ENCODE measurements at places on chromosomes 16 and 17.

GRCh38 chr16:86558355-86559193 lies 3.5 kb upstream of the MTHFSD start:
- DNase-seq, result no peak

DNA sequence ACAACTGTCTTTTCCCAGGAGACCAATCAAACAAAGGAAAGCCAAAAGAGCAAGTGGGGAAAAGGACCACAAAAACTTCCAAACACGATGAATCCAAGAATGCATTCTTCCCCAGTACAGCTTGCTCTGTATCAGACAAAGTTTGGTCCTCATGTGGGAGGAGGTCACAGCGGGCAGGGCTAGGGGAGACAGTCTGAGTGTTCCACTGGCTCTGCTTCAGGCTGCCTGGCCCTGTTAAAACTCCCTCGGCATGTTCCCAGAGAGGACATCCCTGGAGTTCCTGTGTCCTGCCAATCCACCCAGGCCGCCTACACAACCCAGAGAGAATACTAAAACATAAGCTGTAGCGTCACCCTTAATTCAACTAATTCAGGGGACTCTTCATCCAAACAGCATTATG lies 415.1 kb upstream of the DYNLRB2 start:
- DNase-seq, result no peak

DNA sequence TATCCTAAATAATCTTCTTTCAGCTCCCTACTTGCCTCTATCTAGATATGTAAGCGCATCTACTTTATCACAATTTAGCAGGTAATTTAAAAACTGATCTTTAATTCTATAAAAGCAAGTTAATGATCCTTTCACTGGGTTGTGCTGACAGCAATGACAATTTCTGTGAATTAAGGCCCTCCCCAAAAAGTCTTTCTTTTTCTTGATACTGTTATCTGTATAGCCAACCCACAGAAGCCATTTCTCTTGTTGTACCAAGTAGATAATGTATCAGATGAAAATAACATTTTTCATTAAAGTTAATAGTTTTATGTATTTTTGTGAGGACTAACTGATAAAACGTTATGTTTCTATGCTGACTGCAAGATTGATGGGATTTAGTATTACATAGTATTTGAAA lies 3.8 kb downstream of the ZPBP2 start:
- no peak for DNase-seq

GRCh38 chr16:11836650-11837244 lies 14.6 kb downstream of the RSL1D1 start:
- no peak for DNase-seq

- DNase-seq, result no peak
These were observed 1.8 kb downstream of the COG1 start for GRCh38 chr17:73194514-73195222.

DNA sequence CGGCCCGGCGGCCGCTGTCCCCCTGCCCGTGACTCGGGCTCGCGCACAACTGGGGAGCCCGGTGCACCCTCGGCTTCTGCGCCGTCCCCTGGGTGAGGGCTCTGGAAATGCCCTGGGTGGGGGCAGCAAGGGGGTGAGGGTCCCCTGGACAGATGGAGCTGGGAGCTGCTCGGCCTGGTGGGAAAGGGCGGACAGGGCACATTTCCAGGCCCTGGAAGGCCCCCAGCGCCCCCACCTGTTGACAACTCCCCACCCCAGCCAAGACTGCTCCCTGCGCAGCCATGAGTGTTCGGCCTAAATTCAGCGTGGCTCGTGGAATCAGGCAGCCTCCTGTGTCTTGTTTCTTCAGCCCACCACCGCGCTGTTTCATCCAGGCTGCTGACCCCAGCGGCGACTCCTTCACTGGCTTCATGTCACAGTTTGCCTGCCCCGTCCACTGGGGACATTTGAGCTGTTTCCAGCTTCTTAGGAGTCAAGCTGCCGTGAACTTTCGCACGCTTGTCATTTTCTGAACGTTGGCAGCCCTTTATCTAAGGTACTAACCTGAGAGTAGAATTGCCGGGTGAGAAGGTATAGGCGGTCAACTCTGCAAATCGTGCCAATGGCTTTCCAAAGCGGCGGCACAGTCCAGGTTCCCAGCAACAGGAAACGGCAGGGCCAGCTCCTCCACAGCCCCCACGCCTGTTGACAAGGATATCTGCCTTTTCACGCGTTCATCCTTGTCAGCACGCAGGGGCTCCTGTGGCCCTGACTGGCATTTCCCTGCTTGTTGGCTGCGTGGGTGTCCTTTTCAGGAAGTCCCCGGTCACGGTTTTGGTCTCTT lies 895 bp downstream of the UTS2R start:
- no peak for DNase-seq

DNA sequence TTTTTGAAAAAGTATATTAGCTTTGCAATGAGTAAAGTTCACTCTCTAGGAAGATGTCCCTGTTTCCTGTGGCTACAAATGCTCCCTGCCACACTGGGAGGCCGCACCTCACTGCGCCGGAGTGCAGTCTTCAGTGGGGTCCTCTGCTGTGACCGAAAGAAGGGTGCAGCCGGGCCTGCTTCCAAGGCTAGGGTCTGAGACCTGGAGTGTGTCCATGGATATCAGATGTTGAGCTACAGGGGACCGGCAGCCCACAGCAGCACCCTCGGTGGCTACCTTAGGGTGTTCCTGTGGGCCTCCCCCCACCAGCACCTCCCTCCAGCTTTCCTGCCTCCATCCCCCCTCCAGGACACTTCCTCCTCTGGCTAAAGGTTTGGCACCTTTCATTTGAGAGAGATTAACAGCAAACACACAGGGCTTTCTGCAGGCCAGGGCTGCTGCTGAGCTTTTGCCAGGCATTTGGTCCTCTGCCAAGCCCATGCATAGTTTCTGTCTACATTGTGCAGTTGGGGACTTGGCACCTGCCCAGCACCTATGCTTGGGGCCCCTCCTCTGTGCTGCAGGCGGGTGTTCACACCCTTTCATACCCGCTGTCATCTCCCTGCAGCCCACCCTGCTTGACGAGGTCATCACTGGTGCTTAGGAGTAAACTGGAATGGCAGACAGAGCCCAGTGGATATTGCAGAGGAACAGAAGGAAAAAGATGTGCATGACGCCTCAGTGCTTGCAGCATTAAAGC lies 33.8 kb upstream of the CRISPLD2 start:
- DNase-seq, result no peak

- peak; percentile 90 for DNase-seq
These were observed 40.6 kb upstream of the ABR start for GRCh38 chr17:1220346-1220745.

GRCh38 chr17:41937970-41938954 lies 7.8 kb downstream of the ODAD4 start:
- no peak for DNase-seq

- no peak for DNase-seq
These were observed 178.7 kb downstream of the KATNIP start for GRCh38 chr16:27728691-27729090.

- DNase-seq, result no peak
These were observed 3.8 kb downstream of the CMIP start for GRCh38 chr16:81448154-81449131.

- DNase-seq, result no peak
These were observed 11.1 kb upstream of the WFDC1 start for GRCh38 chr16:84283314-84284153.

GRCh38 chr17:2449486-2449885 lies 48.6 kb upstream of the MNT start:
- peak; percentile 12 for DNase-seq

- no peak for DNase-seq
These were observed 4.3 kb upstream of the ZNF750 start for GRCh38 chr17:82843904-82844680.

DNA sequence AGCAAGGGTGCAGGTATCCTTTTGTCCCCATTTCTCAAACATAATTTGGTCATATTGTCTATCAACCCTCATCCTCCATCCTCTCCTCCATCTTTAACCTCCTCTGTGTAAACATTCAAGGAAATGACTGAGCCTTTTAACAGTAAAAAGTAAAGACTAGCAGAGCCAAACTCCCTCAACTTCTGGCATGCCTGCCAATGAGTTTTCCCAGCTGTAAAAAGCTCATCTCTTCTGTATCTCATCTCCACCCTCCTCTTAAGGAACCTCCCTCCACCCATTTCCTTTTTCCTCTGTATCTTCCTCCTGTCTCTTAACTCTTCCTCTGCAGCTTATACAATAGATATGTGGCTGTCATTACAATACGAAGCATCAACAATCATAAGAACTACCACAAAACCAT lies 76.9 kb upstream of the PSMD7 start:
- DNase-seq, result no peak

- DNase-seq, result peak; percentile 54
These were observed 1.6 kb downstream of the ACTG1 start for GRCh38 chr17:81510785-81511553.

- no peak for DNase-seq
These were observed 29.0 kb downstream of the GLG1 start for GRCh38 chr16:74577882-74578366.

GRCh38 chr17:64329588-64329987 lies 61.1 kb downstream of the PECAM1 start:
- no peak for DNase-seq

DNA sequence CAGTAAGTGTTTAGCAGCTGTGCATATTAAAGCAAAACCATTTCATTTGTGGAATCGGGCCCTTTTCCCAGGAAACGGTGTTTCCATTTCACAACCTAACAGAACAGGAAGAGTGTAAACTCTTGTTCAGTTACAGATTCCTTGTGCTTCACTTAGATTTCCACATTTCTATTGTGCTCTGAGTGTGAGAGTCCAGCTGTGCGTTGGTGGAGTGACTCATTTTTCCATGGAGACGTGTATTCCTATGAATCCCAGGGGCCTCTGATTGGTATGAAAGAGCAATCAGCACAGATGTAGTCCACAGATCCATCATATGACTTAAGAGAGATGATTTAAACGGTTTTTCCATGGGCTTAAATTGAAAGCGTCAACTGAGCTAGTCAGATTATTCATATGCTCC lies 13.3 kb upstream of the CAVIN1 start:
- no peak for DNase-seq

- DNase-seq, result no peak
These were observed 50.1 kb upstream of the CACNG5 start for GRCh38 chr17:66784621-66785364.

- no peak for DNase-seq
These were observed 23.0 kb upstream of the CDR2 start for GRCh38 chr16:22397464-22397863.

DNA sequence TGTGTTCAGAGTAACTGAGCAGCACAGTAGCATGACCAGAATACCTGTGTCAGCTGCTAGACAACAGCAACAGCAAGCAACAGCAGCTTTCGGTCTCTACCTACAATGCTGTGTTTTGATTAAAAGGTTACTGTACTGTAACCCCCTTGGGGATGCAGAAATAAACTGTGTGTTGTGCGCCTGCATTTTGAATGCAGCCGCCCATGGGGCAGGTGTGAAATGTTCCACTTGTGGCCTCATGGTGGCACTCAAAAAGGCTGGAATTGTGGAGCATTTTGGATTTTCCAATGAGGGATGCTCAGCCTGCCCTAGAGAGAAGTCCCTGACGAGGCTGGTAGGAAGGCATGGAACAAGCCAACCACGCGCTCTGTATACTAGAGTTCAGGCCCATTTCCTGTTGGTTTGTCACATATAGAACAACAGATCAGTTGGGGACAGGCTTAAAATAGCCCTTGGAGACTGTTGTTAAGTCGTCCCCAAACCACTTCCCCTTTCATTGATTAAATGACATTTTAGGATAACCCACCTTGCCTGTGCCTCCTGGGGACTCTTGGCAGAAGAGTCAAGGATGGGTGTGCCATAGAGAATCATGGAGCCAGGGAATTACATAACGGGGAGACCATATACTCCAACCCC lies 27.1 kb downstream of the SCPEP1 start:
- DNase-seq, result peak; percentile 94

- no peak for DNase-seq
These were observed 4.6 kb downstream of the QPRT start for GRCh38 chr16:29683543-29684090.

DNA sequence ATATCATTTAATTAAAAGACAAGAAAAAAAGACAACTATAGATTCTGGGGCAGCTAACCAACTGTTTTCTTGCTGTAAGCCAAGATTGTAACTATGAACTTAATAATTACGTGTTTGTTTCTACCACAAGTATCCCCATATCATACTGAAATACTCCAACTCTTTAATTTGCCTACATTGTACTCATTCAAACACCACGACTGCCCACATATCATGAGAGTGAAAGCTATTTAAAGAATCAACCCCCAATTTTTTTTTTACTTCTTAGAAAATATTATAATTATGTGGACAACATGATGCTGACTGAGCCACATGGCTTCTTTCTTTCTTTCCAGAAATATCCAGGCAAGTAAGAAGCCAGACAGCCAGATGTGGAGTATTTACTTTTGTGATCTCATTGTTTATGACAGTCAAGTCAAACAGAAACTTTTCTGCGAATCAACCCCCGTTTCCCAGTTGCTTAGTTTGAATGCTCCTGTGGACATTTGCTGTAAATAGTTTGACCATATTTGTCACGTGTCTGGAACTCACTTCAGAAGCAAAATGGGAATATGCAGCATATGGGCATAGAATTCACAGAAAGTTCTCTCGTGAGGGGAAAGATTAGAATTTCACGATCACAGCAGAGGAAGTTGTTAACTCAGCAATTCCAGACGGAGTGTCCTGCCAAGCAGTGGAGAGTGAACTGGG lies 126.8 kb upstream of the PSMD7 start:
- no peak for DNase-seq

DNA sequence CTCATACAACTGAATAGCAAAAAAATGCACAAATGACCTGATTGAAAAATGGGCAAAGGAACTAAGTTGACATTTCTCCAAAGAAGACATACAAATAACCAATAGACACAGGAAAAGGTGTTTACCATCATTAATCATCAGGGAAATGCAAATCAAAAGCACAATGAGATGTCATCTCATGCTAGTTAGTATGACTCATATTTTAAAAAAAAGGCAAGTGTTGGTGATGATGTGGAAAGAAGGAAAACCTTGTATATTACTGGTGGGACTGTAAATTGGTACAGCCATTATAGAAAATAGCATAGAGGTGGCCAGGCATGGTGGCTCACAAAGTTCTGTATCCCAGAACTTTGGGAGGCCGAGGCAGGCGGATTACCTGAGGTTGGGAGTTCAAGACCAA lies 232.5 kb upstream of the ZFHX3 start:
- no peak for DNase-seq

GRCh38 chr16:7246578-7246977 lies 86.1 kb upstream of the RBFOX1 start:
- DNase-seq, result no peak

GRCh38 chr17:81465910-81466309 lies 46.7 kb downstream of the ACTG1 start:
- no peak for DNase-seq

DNA sequence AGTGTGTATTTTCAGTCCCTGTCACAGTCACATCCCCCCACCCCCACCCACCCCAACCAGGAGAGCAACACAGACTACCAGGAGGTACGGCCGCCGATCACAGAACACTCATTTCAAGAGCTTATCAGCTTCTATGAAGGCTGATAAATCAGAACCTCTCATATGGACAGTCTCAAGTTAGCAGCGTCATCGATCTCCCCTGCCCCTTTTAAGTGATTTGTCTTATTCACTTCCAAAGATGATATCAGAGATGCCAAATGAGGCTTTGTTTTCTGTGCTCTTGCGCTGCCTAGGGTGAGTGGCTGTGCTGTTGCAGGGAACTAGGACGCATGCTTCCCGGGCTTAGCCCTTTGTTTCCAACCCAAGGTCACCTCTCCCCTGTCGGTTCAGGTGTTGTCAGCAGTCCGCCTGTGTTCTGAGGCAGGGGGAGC lies 26.8 kb upstream of the PMFBP1 start:
- DNase-seq, result no peak
